ENCODE measurements at places on chromosomes 7 and 10.

- peak; percentile 66 for DNase-seq
Measured at GRCh38 chr7:100865938-100866728, 1.1 kb upstream of the TRIP6 start.

GRCh38 chr10:28981007-28981406 is 303.7 kb downstream of the BAMBI start:
- DNase-seq, result no peak

DNA sequence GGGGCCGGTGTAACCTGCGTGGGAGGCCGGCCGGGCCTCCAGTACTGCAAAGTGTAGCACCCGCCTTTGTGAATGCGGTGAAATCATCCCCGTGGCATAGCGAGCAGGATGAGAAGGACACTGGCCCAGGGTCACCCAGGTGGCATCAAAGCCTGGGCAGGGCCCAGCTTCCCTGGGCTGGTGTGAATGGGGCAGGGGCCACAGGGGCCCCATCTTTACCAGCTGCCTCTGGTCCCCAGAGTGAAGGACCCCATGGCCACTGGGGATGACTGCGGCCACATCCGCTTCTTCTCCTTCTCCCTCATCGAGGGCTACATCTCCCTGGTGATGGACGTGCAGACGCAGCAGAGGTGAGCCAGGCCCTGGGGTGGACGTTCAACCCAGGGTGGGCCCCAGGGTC is 53.8 kb downstream of the RCC1L start:
- no peak for DNase-seq

GRCh38 chr7:51471981-51472296 is 155.3 kb upstream of the COBL start:
- no peak for DNase-seq

- DNase-seq, result no peak
Measured at GRCh38 chr7:11636274-11636673, 195.7 kb downstream of the THSD7A start.

- DNase-seq, result no peak
Measured at GRCh38 chr7:133535308-133535707, 282.4 kb downstream of the EXOC4 start.

DNA sequence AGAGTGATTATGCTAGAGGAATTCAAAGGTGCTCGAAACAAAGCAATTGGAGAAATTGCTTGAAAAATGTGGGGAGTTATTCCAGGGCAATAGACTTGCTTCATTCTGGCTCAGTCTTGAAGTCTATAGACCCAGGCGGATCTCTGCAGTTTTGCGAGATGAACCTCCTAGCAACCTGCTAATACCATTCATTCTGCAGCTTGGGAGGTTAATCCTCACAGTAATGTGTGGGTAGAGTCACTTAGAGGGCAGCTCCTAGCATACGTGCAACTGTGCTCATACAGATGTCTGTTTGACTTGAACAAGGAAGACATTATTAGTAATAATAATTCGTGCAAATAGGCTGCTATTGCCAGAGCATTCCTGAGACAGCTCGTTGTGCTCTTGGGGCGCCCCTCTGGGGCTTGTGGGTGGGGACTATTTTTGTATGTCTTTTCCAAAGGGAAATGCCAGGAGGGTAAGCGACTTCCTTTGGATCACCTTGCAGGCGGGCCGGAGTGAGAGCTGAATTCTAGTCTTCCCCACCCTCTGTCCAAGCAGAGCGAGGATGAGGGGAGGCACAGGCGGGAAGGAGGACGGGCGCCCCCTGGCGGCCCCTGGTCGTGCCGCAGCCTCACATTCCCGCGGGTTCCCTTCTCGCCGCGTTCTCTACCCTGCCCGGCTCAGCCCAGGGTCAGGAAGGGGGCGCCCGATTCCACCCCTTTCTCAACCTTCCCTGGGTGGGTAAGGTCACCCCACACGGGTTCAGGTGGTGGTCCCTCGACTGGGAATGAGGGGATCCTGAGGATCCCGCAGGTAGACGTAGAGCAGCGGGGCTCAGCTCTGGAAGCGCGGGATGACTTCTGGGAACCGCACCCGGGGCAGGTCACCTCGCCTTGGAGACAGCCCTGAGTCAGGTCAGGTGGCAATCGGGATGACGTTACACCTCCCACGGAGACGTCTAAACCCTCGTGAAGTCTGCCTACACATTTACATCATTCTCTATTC is 241.5 kb downstream of the PHTF2 start:
- no peak for DNase-seq

DNA sequence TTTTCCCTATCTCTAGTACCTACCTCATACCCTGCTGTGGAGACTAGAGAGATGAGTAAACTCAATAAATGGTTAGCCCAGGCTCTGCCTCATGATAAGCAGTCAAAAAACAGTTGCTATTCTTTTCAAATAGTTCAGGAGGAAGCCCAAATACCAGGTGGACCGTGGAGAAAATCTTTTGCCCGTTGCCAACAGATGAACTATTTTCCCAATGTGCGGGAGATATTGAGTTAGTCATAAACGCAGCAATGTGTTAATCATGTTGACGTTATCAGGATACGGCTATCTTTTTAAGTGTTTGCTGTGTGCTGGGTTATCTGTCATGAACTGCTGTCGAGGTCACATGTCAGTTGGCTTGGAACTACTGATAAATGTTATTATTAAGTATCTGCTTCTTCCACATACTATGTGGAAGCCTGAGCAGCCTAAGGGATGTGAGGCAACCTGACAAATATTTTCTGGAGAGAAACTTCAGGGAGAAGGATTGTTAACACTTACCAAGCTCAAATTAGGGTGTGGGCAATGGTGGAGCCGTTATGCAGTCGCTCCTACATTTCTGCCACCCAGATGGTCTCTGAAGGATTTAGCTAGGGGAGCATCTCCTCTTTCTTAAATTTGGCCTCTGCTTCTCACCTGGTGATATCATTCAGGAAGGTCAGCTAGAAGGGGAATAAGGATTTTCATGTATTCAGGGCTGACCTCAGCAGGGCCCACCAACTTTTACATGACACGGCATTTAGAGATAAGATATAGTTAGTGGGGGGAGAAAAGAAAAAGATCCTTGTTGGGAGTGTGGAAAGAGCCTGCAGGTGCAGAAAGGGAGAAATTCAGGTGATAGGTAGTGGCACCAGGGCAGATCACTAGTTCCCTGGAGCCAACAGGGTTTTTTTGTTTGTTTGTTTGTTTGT is 33.5 kb upstream of the SLC26A3 start:
- DNase-seq, result no peak

DNA sequence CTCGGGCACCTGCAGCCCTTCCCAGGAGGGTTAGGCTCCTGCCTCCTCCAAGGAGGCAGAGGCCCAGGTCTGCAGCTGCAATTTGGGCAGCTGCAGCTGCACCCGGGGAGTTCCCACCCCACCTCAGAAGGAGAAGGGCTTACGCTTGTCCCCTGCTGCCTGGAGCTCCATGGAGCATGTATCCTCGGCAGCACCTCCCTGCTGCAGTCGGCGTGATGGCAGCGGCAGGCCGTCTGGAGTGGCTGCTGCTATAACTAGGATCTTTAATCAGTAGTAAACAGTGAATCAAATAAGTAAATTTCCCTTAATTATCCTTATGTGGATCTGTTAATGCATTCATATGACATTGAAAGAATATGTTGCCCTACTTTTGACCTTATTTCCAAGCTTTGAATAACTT is 167.0 kb downstream of the PON1 start:
- no peak for DNase-seq

DNA sequence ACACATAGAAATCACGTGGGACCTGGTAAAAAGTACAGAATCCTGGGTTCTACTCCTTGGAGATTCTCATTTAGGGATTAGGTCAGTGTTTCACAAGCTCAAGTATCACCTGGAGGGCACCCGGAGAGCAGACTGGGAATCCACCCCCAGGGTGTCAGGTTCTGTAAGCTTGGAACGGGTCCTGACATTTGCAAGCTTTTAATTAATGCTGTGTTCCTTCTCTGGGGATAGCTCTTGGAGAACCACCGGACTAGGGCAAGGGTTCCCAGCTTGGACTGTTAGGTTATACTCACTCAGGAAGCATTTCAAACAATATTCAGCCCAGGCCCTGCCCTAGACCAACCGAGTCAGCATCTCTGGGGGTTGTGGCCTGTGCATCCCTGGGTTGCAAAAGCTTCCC is 23.0 kb downstream of the TCF7L2 start:
- no peak for DNase-seq

DNA sequence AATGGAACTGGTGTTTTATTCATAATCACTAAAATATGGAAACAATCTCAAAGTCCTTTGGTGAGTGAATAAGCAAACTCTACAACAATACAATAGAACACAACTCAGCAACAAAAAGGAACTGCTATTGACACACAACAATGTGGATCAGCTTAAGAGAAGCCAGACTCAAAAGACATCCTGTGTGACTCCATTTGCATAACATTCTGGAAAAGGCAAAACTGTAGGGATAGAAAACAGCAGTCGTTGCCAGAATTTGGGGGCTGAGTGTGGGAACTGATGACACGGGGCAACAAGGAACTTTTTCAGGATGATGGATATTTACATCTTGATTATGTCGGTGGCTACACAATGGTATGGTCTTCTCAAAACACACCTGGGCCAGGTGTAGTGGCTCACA is 32.4 kb upstream of the SVIL start:
- DNase-seq, result no peak

GRCh38 chr10:27297844-27298521 is 57.4 kb upstream of the ACBD5 start:
- DNase-seq, result no peak

- DNase-seq, result peak; percentile 75
Measured at GRCh38 chr10:21527598-21528235, 2.2 kb upstream of the SKIDA1 start.

DNA sequence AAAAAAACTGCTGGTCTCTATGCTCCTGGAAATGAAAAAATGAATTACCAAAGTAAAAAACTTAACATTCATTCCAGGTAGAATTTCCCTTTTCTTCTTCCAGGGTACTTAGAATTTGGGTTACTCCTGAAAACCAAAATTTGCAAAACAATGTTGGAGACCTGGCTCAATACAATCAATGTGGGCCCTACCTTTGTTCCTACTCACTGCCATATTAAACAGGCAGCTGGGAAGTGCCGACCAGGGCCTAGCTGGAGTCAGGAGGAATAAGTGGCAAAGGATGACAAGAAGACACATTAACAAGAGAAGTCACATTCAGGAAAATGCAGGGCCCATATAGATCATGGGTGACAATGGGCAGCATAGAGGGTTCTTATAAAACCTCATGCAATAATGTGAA is 6.4 kb upstream of the AGK start:
- DNase-seq, result no peak

DNA sequence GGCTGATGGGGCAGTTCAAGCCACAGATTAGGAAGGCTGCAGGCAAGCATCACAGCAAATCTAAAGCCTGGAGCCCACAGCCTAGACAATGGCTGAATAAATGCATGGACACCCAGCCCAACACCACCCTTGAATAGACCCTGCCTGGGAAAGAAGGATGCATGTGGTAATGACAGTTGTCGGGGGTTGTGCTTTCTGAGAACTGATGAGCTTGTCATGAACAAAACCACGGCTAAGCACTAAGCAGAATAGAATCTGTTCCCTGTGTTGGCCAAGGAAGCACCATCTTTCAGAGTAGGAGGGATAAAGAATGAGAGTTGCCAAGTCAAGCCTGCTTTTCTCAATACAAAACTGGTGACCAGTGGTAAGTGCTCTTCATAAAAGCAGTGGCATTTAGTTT is 66.1 kb upstream of the JCAD start:
- DNase-seq, result no peak

DNA sequence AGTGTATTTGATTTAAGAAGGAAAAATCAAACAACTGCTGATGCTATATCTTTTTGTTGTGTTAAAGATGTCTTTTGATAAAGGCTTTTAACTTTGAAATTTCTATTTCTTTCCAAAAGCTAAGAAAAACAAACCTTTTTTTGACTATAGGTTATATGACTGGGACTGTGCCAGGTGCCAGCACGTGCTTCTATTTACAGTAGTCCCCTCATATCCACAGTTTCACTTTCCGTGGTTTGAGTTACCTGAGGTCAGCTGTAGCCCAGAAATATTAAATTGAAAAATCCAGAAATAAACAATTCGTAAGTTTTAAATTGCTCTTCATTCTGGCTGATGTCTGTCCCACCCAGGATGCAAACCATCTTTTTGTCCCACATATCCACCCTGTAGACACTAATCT is 104.3 kb downstream of the BBS9 start:
- DNase-seq, result no peak

- DNase-seq, result no peak
Measured at GRCh38 chr10:601660-601963, 87.9 kb downstream of the DIP2C start.
